ENCODE measurements at places on chromosomes 3 and 15.

DNA sequence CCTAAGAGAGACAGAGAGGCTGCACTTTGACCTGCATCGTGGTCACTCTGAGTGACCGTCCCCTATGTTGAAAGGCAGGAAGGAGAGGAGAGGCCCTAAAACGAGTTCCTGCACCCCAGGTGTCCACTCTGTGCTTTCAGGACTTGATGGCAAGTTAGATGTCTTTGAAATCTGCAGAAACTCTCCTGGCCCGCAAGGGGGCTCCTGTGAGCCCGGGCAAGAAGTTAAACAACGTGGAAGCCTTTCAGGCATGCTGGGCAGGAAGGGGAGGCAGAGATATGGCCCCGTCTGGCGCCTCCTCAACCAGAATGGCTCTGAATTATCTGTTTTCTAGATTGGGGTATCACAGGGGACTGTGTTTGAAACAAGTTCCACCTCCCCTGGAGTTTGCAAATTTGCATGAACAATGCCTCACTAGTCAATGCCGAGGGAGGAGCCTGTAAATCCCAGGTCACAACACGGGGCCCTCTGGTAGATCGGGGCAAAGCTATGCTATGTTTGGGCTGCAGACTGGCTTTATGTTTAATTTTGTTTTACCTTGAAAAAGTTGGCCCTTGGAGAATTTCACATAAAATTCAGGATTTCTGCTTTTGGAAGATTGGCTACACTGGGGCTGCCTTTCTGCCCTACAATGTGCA is 9.8 kb downstream of the CTXND1 start:
- no peak for DNase-seq

DNA sequence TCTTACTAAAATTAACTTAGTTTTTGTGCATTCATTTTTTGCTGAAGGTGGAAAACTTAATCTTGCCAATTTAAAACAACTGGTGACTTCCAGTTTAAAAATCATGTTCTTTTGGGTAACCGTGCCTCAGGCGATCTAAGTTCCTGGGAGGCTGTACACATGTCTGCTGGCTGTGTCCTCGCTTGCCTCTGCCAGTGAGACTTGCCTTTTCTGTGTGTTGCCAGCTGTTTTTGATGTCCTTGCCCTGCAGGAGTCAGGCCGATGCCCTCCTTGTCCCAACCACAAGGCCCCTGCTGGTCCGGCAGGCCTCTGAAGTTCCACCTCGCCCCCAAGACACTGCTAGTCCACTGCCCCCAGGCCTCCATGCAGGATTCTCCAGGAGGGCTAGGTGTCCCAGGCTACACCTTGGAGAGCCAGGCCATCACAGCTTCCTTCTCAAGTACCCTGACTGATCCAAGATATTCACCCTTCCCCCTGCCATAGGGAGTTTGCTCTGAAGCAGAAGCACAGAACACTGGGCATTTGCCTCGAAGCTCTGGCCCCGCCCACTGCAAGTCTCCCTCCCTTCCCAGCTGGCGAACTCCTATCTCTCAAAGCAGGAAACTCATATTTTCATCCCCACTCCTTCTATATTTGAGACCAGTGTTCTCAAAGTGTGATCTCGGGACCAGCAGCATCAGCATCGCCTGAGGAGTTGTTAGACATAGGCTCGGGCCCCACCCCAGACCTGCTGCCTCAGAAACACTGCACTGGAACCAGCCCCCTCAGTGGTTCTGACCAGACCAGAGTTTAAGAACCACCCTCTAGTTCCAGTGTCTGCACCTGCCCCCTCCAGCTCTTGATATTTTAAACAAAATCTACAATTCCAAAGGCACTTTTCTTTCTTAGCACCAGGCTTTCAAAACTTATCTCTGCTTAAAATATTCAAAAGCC is 185.8 kb upstream of the UBE2E1 start:
- no peak for DNase-seq

DNA sequence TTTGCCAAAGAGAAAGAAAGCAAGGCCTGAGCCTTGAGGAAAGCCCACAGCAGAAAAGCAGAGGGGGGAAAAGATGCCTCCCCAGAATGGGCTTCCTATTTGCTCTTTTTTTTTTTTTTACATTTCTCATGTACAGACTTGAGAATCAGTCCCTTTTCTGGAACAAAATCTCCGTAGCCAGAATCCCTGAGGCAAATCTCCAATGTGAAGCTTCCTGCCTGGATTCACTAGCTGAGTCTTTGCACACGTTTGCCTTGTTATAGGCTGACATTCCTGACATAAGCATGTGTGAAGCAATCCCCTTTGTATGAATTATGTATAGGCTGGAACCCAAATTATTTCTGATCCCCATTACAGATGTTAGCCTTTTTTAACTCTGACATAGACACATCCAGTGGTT is 52.2 kb upstream of the ACTL6A start:
- no peak for DNase-seq

DNA sequence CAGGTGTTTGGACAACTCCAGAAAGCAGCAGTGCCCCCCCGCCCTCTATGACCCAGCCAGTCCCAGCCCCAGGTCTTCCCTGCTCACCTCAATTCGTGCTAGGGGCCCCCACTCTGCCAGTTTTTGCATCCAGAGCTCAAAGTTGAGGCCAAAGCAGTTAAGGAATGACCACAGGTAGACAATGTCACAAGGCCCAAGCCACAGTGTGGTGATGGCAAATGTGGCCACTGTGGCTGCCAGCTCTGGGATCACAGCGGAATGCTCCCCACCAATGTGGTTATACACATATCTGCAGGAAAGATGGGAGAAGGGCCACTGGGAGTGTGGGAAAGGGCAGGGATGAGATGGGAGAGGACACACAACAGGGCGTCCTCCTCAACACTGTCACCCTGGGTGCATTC is 8.2 kb downstream of the KLHL40 start:
- no peak for DNase-seq
